ENCODE measurements at places on chromosomes 12 and 14.

DNA sequence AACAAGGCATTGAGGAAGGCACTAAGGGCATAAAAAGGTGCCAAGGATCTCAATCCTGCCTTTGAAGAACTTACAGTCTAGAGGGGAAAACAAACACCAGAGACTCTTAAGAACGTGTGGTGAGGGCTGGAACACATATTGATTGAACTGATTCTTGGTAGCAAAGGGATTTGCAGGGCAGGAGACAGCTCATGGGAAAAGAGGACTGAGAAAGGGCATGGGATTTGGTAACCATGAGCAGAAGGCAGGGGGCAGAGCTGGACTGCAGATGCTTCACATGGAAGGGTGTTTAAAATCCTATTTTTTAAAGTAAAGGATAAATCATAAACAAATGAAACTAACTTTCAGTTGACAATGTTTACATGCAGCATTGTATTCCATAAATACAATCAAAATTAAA is 203.1 kb downstream of the ITPR2 start:
- no peak for DNase-seq

DNA sequence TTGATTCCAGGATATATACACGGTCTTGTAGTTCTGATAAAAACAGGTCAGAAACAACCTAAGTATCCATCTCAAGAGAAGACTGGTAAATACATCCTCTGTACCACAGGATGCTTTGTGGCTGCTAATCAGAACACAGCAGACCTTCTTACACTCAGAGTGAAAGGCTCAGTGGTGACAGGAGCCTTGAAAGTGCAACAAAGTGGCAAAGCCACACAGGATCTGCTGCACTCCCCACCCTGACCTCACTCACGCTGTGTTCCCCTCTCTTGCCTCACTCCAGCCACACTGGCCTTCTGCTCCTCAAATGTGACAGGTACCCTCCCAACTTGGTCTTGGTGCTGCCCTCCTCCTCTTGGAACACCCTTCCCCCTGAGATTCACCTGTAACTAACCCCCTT is 98.1 kb upstream of the GRIP1 start:
- DNase-seq: peak; percentile 72

DNA sequence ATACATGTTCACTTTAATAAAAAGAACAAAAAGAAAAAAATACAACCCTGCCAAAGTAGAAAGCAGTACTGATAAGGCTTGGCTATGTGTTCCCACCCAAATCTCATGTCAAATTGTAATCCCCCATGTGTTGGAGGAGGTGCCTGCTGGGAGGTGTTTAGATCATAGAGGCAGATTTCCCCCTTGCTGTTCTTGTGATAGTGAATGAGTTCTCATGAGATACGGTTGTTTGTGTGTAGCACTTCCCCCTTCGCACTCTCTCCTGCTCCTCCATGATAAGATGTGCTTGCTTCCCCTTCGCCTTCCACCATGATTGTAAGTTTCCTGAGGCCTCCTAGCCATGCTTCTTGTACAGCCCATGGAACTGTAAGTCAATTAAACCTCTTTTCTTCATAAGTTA is 59.9 kb downstream of the USP15 start:
- no peak for DNase-seq

GRCh38 chr14:66085224-66085623 is 400.9 kb upstream of the CCDC196 start:
- no peak for DNase-seq

- DNase-seq: no peak
Observed at GRCh38 chr12:84757978-84758377, 154.6 kb downstream of the SLC6A15 start.

GRCh38 chr12:79275631-79276030 is 411.1 kb downstream of the SYT1 start:
- no peak for DNase-seq

- no peak for DNase-seq
Observed at GRCh38 chr12:40194846-40195245, 30.0 kb upstream of the LRRK2 start.

- no peak for DNase-seq
Observed at GRCh38 chr14:96663491-96664067, 133.6 kb upstream of the VRK1 start.

DNA sequence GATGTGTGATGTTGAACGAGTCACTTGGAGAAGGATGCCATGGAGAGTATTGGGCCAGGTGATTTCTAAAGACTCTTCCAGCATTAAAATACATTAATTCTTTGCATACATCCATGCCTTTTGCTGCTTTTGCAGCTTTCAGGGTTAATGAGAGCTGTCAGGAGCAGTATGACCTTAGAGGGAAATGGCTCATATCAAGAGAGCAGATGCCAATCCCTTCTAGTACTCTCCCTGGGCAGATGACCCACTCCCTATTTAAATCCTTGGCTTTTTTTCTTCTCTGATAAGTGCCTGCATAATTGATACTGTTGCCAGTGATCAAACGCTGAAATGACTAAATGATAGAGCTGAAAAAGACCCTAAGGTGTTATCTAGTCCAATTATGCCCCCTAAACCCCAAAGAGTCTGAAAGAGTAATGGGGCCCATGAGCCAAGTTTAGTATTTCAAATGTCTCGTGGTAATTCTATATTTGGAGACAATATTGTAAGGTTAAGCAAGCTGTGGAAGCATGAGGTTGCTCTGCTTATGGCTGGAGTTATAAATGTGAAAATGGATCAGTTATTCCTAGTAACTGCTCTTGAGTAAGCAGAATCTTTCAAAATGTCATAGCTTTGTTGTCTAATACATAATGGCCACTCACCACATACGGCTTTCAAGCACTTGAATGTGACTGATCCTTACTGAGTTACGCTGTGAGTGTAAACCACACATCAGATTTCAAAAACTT is 137.3 kb downstream of the ETV6 start:
- DNase-seq: no peak

DNA sequence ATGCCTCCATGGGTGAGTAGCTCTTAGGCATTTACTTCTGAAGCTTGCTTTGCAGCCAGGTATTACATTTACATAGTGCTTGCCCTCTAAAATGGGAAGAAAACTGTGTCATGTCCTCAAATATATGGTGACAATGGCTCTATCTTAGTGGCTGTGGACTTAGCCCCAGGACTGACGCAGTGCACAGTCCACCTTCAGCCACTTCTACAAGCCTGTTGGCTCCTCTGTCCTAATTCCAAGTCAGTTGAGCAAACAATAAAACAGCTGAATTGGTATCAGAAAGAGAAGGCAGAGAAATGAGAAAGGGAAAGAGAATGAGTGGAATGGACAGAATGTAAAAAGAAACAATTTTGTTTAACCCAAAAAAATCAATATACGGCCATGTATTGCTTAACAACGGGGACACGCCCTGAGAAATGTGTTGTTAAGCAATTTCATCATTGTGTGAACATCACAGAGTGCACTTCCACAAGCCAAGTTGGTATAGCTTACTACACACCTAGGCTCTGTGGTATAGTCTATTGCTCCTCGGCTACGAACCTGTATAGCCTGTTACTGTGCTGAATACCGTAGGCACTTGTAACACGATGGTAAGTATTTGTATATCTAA is 93.5 kb downstream of the GRIN2B start:
- no peak for DNase-seq

GRCh38 chr12:83700838-83701237 is 1014.1 kb downstream of the TMTC2 start:
- DNase-seq: no peak

- DNase-seq: no peak
Observed at GRCh38 chr12:6171409-6172015, 28.7 kb upstream of the CD9 start.

DNA sequence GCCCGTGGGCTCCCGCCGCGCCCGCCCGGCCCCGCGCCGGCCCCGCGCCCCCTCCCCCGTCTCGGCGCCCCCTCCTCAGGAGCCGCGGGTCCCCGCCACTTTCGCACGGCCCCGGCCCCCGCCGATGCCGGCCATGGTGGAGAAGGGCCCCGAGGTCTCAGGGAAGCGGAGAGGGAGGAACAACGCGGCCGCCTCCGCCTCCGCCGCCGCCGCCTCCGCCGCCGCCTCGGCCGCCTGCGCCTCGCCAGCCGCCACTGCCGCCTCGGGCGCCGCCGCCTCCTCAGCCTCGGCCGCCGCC is 263 bp downstream of the RCOR1 start:
- DNase-seq: no peak

GRCh38 chr14:75939200-75939599 is 42.6 kb downstream of the TGFB3 start:
- no peak for DNase-seq

DNA sequence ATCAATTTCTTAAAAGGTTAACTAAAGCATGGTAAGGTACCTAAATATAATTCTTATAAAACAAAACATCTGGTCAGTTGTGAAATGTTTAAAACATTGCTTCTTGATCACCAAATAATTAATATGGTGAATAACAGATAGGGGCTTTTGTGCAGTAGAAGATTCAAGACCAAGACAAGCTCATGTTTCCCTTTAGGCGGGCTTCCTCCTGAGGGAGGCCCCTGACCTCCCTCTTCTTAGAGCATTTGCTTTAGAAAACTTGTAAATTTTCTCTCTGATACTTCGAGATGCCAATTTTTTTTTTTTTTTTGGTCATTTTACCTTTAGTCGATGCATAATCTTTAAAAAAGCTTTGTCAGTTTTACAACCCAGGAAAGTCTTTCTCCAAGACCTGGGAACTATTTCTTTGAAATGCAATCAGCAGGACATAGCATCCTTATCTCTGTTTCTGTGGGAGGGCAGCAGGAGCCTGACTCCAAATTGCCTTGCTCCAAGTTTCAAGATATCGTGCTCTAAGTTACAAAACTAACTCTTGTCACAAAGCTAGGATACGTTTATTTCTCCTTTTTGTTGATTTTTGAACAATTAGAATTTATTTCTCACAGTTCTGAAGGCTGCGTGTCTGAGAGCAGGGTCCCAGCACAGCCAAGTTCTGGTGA is 66.6 kb upstream of the BICD1 start:
- DNase-seq: no peak

GRCh38 chr14:59458486-59458885 is 6.7 kb downstream of the GPR135 start:
- no peak for DNase-seq

DNA sequence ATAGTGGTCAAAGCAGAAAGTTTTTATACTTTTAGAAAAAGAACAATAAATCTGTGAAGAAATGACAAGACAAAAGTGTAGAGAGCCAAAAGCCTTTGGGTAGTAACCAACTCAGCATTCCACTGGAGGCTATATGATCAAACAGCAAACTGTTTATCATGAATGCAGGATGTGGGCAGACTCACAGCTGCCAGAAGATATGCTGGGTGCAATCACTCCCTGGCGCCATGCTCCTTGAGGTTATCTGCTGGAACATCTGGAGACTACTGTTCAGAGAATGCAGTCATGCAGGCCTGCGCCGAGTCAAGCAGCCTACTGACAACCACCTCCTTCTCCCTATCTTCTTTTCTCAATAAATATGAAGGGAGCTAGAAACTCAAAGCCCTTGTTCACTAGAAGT is 49.0 kb upstream of the SLC8A3 start:
- DNase-seq: no peak

DNA sequence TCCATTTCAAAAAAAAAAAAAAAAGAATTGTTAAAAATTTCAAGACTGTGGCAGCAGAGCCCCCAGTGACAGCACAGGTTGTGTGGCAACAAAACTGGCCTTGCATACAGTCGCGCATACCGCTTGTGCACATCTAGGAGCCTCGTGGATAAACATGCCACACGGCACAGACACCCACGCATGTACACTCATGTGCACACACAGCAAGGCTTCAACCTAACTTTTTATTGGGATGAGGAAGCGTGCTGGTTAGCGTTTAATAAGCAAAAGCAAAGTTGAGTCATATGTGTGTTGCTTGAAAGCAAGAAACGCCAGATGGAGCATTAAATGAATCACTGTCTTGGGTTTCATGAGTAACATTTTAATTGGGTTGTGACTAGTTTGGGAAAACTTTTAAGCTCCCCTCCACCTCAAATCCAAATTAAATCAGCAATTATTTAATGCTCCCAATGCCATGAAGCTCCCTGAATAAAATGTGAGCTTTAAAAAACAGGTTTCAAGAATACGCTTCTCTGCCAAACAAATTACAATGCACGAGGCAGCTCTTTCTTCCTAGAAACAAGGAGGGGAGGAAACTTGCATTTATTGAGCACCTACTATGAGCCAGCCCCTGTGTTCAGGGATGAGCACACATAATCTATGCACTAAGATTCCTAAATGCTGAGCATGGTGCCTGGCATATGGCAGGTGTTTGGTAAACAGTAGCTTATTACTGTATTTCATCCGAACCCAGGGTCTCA is 35.7 kb upstream of the EML1 start:
- no peak for DNase-seq

GRCh38 chr12:84911271-84912197 is 1.1 kb downstream of the SLC6A15 start:
- DNase-seq: no peak

- no peak for DNase-seq
Observed at GRCh38 chr12:30573145-30573544, 122.5 kb downstream of the IPO8 start.

GRCh38 chr12:100458191-100458590 is 15.5 kb upstream of the NR1H4 start:
- no peak for DNase-seq

DNA sequence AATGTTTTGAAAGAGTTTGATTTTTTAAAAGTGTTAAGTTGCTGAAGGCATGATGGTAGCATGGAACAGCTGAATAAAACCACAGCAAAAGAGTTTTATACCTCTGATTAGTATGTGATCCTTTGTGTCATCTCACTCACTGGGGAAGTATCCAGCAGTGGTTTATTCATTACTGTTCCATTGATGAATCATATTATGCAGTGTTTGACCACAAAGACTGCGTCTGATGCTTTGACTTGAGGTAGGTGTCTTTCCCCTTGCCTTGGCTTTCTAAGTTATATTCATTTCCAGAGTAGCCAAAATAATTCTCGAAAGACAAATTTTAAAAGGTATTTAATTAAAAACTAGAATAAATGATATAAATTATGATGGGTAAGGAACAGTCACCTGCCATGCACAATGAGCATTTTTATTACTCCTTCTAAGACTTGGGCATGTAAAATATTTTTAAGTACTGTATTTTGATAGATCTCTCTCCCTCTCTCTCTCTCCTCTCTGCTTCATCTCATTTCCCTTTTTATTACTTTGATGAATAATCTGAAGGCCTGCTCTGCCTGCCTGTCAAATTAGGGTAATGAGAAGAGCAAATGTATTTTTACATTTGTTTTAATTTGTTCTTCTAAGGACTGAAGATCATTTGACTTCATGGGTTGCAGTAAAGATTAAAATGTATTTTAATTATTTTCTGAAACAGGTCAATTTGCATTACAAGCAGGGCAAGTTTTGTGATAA is 164.9 kb downstream of the NAV3 start:
- no peak for DNase-seq
